ENCODE measurements at places on chromosomes 2 and 18.

- DNase-seq: no peak
These were observed 219.2 kb downstream of the LRP1B start for GRCh38 chr2:141911485-141912066.

GRCh38 chr2:1893856-1894255, 149.5 kb upstream of the PXDN start:
- DNase-seq: no peak

DNA sequence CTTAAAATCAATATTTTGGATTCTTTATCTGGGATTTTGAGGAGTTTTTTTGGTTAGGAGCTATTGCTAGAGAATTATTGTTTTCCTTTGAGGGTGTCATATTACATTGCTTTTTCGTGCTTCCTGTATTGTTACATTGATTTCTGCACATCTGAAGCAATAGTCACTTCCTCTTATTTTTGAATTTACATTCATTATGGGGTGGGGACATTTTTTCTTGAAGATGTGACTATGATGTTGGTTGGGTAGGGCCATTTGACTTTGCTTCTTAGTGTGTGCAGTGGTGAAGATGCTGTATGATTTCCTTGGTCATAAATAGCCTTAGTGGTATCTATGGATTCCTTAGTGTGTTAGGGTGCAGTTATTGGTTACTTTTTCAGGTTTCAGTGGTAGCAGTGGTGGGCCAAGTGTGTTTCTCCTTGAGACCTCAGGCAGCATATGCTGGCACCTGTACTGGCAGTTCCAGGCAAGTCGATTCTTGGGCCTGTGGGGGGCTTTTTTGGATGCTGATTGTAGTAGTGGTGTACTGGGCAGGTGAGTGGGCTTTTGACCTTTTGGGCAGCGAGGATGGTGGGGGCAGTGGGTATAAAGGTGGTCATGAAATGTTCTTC, 61.8 kb downstream of the ARHGAP25 start:
- DNase-seq: no peak

DNA sequence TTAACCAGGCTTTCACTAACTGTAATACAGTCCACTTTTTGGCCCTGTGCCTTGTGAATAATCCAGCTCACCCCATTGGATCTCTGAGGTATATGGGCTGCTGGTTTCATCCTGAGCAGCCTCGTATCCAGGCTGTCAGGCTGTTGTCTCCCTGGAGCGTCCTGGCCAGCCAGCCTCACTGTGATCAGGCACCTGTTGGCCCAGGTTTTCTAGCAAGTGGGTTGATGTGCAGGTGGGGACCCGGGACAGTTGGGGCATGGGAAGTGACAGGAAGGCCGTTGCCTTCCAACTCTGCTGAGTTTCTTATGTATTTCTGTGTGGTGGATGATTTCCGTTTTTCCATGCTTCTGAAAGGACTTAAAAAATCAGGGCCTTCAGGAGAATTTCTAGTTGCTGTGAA, 132.4 kb downstream of the ACOXL start:
- DNase-seq: no peak

GRCh38 chr2:125455110-125455509, 1200.8 kb upstream of the GYPC start:
- no peak for DNase-seq

GRCh38 chr2:101533561-101534148, 58.7 kb upstream of the RFX8 start:
- DNase-seq: peak; percentile 98

- no peak for DNase-seq
These were observed 36.1 kb downstream of the ARHGAP15 start for GRCh38 chr2:143165291-143165690.

DNA sequence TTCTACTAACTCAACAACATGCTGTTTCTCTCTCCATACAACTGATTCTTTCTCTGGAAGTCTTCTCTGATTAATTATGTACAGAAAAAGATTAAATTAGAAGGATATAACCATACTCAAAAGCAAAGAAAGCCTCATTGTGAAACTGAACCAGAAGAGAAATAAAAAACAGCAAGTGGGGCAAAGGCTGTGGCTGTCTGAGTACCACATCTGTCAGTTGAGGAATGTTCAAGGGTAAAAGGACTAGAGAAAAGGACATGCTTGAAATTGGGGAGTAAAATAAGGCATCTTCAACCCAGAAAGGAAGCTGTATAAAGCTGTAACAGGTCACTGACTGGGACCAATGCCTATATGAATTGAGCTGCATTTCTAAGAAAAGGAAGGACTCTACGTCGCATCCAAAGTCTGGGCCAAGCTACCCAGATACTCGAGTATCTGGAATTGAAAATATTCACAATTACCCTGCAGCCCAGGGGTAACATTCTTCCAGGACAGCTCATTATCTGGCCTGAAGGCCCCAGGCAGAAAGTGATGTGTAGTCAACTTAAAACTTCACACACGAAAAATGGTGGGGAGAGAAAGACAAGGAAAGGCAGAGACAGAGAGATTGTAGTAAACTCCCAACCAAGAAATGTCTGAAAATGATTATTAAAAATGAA, 356.0 kb upstream of the GALNT5 start:
- no peak for DNase-seq

DNA sequence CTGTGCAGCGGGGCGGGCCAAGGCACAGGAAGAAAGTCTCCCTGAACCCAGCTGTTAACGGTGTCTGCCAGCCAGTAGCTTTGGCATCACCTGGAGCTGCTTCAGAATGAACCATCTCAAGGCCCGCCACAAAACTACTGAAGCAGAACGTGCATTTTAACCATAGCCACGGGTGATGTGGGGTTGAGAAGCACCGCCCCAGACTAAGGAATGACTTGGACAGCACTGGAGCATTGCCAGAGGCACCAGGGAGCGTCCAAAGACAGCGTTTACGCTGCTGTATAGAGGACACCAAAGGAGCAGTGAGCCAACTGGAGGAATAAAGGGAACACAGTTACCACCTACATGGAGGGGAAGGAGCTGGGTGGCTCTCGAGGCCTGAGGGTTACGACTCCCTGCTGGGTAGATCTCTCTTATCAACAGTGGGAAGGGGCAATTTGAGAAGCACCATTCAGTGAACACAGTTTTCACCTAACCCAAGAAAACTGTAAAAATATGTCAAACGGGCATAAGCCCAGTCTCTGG, 28.4 kb upstream of the LONRF2 start:
- DNase-seq: no peak
